ENCODE measurements at places on chromosomes 4 and X.

- no peak for DNase-seq
Observed at GRCh38 chr4:147725673-147726072, 6.2 kb upstream of the ARHGAP10 start.

- DNase-seq, result peak; percentile 75
Observed at GRCh38 chr4:86891762-86892635, at the start of gene C4orf36. TSS of gene C4orf36 (minus strand) at chr4:86892422. CDS start at chr4:86891520, 902 bp downstream.

- no peak for DNase-seq
Observed at GRCh38 chr4:32697281-32697814, 1977.2 kb downstream of the PCDH7 start.

DNA sequence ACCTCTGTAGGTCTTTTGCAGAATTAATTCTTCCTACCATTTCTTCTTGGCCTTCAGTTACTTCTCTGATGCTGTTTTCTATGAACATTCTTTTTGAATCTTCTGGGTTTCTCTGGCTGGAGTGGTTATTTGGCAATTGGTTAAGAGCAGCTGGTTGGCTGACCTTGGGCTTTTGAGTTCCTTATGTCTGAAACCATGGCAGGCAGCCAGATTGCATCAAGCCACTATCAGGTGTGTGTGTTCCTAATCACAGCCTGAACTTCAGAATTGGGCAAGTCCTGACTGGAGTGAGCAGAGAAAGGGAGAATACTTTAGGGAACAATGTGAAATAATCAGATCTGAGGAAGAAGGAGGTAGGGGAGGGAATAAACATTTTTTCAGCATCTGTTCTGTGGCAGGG is 90.2 kb downstream of the ARHGAP10 start:
- DNase-seq, result no peak

GRCh38 chr4:139593091-139593564 is 37.1 kb upstream of the SETD7 start:
- DNase-seq, result peak; percentile 60

Measured in HEK293T (cell line).